HT1080 (cell line): ENCODE measurements at places on chromosomes 2 and 18. TPM values are rescaled to one million over a fixed set of nuclear protein-coding genes. Genes with fewer than 3 reads are reported as not detected.
A peak's percentile ranks its signal among the peaks of the same experiment; 100 is the strongest.

The NLRC4 gene
- total RNA-seq = not detected in 2 replicates

The LAMA3 gene
- total RNA-seq = 0.40 and 0.56 TPM in 2 replicates

GRCh38 chr2:229096409-229097066 is 174.5 kb downstream of the PID1 start:
- peak; percentile 23 for DNase-seq

DNA sequence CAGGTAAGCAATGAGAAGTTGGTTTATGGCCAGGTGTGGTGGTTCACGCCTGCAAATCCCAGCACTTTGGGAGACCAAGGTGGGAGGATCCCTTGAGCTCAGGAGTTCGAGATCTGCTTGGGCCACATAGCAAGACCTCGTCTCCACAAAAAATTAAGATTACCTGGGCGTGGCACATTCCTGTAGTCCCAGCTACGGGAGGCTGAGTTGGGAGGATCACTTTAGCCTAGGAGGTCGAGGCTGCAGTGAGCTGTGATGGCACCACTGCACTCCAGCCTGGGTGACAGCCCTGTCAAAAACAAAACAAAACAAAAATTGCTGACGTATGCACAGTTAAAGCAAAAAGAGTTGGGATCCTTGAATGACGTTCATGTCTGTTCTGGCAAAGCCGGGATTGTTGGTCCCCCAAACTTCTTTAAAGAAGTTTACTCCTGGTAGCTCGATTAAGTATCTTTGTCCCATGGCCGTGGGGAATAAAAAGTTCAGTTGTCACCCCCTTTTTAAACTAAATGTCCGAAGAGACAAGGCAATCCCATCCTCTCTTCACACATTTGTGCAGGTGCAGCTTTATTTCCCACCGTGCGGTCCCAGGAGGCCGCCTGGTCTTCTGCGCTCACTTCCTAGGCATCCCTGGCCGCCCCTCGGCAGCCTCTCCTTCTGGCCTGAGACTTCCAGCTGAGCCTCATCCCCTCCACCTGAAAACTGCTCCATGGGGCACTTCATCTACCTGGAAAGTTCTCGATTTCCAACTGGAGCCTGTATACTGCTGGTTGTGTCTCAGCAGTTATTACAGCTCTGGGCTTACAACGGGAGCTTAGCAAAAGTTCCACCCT is 762 bp upstream of the SPOPL start:
- no peak for DNase-seq

GRCh38 chr2:79994161-79994560 is 310.4 kb downstream of the LRRTM1 start:
- no peak for DNase-seq

DNA sequence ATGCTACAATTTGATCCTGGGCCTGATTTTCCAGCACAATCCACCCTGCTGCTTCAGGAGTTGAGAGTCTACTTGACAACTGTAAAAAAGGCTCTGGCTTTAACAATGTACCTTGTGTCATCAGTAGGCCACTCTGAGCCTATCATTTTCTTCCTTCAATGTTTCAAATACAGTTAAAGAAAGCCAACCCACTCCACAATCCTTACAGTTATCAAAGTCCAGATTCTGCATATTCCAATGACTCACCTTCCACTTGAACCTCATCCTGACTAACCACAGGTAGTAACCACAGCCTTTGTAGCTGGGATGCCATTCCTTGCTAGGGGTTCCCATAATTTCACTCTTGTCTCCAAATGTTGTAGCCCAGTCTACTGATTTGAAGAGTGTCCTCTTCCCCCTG is 35.5 kb upstream of the AQP4 start:
- peak; percentile 11 for DNase-seq

- DNase-seq = peak; percentile 28
These were observed 54.7 kb upstream of the RNU4ATAC start for GRCh38 chr2:121475811-121476571.

GRCh38 chr2:25441353-25441752 is 99.6 kb upstream of the DNMT3A start:
- DNase-seq = no peak

DNA sequence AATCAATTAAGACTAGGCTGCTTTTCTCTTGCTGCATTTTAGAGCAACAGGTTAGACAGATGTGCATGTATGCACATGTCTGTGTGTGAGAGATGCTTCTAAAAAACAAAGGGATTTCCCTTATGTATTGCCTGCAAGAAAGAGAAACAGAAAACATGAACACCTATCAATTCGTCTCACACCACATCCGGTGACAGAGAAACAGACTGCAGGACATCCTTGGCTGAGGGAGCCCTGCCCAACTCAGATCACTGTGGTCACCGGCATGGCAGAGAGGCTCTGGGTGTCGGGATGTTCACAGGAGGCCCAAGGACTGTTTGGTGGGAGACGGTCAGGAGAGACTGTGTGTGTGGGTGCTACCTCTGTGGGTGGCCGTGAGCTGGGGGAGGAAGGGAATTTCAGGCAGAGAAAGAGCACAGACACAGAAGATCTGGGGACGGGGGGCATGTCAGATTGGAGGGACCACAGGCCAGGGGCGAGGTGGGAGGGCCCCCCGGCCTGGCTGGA is 24.9 kb downstream of the FHL2 start:
- no peak for DNase-seq

GRCh38 chr2:227578642-227579041 is 20.1 kb upstream of the SCYGR2 start:
- DNase-seq = no peak

- DNase-seq = no peak
These were observed 228.9 kb downstream of the TMEM163 start for GRCh38 chr2:134489732-134490384.

GRCh38 chr2:120956486-120957156 is 221.0 kb downstream of the GLI2 start:
- no peak for DNase-seq

- no peak for DNase-seq
These were observed 600.1 kb upstream of the ZNF804A start for GRCh38 chr2:183998041-183998796.

GRCh38 chr2:14930441-14930840 is 297.9 kb downstream of the LRATD1 start:
- DNase-seq = no peak

GRCh38 chr2:156363141-156363540 is 30.6 kb upstream of the NR4A2 start:
- no peak for DNase-seq

GRCh38 chr18:3448838-3449511 is 997 bp upstream of the TGIF1 start:
- no peak for DNase-seq

DNA sequence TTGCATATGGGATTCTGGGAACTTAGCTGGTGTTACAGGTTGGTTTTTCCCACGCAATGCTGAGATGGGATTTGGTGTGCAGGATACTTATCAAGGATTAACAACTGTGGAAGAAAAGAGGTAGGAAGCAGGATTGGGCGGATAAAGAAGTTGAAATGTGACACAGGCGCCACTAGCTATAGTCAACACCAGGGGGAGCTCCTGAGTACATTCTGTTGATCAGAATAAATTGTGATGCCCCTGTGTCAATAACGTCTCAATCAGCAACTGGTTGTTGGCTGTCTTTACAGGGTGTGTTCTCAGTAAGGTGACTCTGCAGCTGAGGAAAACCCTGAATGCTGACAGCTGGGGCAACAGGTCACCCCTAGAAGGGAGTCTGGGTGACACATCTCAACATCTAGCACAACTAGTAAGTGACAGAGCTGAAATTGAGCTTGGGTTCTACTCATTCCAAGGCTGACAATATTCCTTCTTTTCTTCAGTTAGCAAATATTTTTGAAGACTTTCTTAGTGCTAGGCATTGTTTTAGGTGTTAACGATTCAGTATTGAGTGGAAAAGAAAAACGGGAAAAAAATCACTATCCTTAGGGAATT is 143.0 kb downstream of the ARL6IP6 start:
- peak; percentile 36 for DNase-seq

The MREG gene
- total RNA-seq = 17.6 and 19.8 TPM in 2 replicates

- DNase-seq = no peak
These were observed 61.5 kb upstream of the RPE start for GRCh38 chr2:209940936-209941335.

GRCh38 chr18:62827397-62827796 is 112.1 kb downstream of the PHLPP1 start:
- no peak for DNase-seq

The CD28 gene
- 0.03 TPM in 1 of 2 replicates, not detected in the other for total RNA-seq

DNA sequence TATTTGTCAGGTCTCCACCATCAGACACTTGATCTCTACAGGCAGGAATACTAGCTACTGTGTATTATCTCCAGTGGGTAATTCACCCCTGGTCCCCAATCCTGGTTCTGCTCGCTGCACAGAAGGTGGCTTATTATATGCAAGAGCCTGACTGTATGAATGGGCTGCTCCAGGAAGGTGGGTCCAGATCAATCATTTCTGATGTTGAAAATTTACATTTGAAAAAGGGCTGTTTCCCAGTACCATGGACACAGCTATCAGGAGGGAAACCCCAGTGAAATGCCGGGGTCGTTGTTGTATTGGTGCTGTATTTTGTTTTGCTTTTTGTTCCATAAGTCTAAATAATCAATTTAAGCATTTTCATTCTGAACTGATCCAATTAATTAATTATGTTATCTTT is 367.6 kb downstream of the RND3 start:
- DNase-seq = no peak

GRCh38 chr2:189865826-189866225 is 81.6 kb downstream of the PMS1 start:
- no peak for DNase-seq

DNA sequence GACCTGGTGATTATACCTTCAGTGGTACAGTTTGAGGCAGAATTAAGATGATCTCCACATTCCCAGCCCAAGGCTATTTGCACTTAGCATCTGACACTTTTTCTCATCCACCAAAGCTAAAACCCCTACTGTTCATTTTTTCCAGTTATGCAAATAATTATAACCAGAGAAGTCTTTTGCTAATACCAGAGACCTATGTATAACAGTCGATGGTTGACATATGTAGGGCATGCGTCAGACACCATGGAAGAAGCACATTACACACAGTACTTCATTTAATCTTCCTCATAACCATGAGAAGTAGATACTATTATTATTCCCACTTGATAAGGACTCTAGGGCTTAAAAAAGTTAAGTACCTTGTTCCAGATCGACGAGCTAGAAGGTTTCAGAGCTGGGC is 36.5 kb downstream of the AP1S3 start:
- DNase-seq = no peak

The CNTNAP5 gene
- total RNA-seq = 0.10 and 0.11 TPM in 2 replicates

The CCNT2 gene
- 10.8 and 15.6 TPM in 2 replicates for total RNA-seq

DNA sequence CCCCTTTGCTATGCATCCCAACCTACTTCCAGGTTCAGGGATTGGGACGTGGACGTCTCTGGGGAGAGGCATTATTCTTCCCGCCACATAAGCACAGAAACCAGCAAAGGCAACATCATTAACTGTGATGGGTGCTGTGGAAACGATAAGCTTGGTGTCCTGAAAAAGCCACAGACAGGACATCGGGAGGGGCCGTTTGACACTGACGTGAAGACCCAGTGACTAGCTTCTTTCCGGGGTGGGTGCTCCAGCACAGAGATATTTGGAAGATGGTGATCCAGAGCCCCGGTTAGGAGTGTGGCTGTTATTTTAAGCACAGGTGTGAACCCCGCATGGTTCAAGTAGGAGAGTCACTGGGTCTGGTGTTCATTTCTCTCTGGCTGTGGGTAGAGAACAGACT is 163.8 kb upstream of the HDAC4 start:
- DNase-seq = no peak

DNA sequence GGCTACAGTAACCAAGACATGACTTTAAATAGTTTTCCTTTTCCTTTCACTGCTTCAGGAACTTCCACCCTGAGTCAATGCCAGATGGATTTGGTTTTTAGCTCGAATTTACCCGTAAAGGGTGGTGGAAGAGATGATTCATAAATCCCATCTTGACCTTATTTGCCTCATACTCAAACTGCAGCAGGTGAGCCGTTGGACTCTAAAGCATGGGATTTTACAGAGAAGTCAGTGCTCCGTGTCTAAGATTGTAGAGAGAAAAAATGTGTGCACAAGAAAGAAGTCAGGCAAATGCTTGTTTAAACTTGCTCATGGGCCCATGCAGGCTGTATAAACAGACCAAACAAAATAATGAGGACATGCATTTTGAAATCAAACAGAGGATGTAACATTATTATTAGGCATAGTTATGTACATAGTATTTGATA is 369.7 kb upstream of the TRIB2 start:
- peak; percentile 46 for DNase-seq
